Ureter (tissue), 1 donor: ENCODE measurements at places on chromosomes 5 and 9. TPM values are rescaled to one million over a fixed set of nuclear protein-coding genes. Genes with fewer than 3 reads are reported as not detected.

The CD274 gene
- total RNA-seq = 5.4 TPM

The IL13 gene
- total RNA-seq = not detected

The INIP gene
- total RNA-seq = 29.1 TPM

The MCTP1 gene
- 35.8 TPM for total RNA-seq
